ENCODE measurements at places on chromosomes 1 and 21. TPM values are rescaled to one million over a fixed set of nuclear protein-coding genes. Genes with fewer than 3 reads are reported as not detected.

Gene PTPN7
- total RNA-seq = not detected

Gene HCRTR1
- 0.26 TPM for total RNA-seq

Gene MSH4
- total RNA-seq = 0.06 TPM

Gene OR14A2
- total RNA-seq = not detected

Gene NPHS2
- total RNA-seq = not detected

Measured in aortic smooth muscle cell (primary cell).